Neural progenitor cell (in vitro differentiated cells): ENCODE measurements at places on chromosomes 1 and 21. TPM values are rescaled to one million over a fixed set of nuclear protein-coding genes. Genes with fewer than 3 reads are reported as not detected.

IL12RB2 gene
- total RNA-seq, result 0.06 and 0.25 TPM in 2 replicates

GRCh38 chr1:15682936-15683341, 1.2 kb upstream of the PLEKHM2 start:
- DNase-seq, result no peak

- DNase-seq, result no peak
Measured at GRCh38 chr1:57124768-57125446, 159.1 kb upstream of the C8B start.

TRPM2 gene
- total RNA-seq, result 0.28 TPM in 1 of 2 replicates, not detected in the other

DNA sequence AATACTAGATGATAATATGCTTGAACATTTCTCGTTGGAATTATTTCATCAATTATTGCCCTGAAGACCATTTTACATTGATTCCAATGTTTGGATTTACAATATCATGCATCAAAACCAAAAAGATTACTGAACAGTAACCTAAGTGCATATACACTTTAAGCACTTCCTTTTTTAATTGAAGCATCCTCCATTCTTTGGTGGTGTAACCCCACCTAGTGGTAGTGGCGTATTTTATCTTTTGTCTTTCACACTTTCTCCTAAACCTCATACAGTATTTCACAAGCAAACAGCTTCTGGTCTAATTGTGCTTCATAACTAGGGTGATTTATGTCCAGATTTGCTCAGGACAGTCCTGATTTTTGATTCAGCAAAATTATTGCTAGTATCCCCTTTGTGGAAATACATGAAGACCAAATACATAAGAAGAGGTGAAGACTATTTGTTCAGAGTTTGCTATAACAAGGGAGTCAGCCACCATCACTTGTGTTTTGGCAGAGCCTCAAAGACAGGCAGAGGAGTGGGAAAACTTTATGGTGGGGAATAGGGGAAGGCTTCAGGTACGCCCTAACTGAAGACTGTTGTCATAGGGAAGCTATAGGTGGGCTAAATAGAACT, 3.4 kb upstream of the NVL start:
- peak; percentile 66 for DNase-seq

ZNF697 gene
- 8.3 and 9.8 TPM in 2 replicates for total RNA-seq

DNA sequence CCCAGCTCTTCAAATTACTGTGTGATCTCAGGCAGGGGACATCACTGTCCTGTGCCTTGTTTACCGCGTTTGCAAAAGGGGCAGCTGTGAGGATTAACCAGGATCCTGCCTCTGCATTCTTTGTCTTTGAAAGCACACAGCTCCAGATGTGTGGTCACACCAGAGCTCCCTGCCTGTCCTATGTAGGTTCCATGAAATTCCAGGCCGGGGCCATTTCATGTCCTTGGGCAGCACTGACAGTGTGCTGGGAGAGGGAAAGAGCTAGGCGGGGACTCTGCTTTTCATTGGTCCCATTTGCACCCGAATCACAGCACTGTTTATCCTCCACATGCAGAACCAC, 42.2 kb upstream of the SELENON start:
- peak; percentile 53 for DNase-seq

FAM177B gene
- total RNA-seq, result not detected in 2 replicates

WARS2 gene
- 13.1 and 13.5 TPM in 2 replicates for total RNA-seq

- DNase-seq, result peak; percentile 98
Measured at GRCh38 chr1:16155537-16156410, at the start of gene EPHA2. Gene EPHA2 (minus strand): TSS chr1:16156069. CDS start chr1:16155932, 137 bp downstream.
